NCI-H774 (cell line): ENCODE measurements at places on chromosomes 16 and 17.

DNA sequence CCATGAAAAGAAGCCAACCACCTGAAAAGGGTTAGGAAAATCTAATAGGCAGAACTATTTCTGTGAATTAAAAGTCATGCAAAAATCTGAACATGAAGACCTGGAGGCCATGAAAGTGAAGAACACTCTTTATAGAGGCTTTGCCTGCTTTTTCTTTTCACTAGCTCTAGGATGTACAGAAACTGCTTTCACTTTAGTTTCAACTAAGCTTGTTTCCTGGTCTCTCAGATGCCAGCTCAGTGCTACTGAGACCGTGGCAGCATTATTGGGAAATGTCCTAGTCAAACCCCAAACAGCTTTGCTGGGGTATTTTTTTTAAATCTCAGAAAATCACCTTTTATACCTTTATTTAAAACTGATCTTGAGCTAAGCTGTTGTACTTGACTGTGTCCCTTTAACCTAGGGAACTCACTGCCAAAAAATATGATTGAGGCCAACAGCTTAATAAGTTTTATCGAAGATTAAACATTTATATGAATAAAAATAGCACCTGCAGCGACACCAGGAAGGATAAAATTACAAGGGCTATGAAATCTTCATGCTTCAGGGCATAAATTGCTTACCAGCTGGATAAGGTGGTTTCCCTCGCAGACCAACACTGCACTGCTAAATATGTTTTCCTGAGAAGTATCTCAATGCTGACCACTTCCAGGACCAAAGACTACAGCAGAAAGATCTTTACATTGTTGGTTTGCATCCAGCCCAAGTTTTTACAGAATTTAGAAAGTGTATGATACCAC is 621.8 kb upstream of the ZFHX3 start:
- no peak for DNase-seq

GRCh38 chr17:36854982-36855381 is 82.3 kb upstream of the LHX1 start:
- no peak for DNase-seq

GRCh38 chr17:77640916-77641605 is 317.4 kb upstream of the TNRC6C start:
- DNase-seq = no peak

DNA sequence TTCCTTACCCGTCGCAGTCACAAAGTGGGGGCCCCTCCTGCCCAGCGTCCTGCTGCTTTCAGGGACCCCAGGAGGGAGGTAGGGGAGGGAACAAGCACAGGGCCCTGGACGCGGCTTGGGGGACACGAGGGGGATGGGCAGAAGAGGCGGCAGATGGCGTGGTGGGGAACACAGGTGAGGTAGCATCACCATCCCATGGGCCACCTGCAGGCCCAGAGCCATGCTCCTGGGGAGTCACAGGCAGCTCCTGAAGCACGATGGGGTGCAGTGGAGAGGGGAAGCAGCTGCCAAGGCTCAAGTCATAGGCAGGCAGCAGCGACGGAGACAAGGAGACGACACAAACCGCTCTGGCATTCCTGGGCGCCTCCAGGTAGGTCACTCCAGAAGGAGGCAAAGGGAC is 10.8 kb downstream of the UNKL start:
- no peak for DNase-seq

DNA sequence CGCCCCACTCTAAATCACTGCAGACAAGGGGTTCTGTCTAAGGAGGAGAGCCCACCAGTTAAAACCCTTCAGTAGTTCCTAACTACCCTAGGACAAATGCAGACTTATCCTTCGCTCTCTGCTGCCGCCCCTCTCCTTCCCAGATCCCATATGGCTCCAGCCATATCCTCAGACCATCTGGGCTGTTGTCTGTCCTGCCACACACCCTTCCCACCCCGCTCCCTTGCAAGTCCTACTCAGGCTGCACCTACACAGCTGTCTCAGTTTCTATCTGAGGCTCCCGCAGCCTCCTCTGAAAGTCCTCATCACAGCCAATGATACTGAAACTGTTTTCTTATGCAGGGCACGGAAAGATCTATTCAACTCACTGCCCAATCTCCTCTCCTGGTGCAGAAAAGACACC is 720 bp upstream of the BCKDK start:
- DNase-seq = no peak

DNA sequence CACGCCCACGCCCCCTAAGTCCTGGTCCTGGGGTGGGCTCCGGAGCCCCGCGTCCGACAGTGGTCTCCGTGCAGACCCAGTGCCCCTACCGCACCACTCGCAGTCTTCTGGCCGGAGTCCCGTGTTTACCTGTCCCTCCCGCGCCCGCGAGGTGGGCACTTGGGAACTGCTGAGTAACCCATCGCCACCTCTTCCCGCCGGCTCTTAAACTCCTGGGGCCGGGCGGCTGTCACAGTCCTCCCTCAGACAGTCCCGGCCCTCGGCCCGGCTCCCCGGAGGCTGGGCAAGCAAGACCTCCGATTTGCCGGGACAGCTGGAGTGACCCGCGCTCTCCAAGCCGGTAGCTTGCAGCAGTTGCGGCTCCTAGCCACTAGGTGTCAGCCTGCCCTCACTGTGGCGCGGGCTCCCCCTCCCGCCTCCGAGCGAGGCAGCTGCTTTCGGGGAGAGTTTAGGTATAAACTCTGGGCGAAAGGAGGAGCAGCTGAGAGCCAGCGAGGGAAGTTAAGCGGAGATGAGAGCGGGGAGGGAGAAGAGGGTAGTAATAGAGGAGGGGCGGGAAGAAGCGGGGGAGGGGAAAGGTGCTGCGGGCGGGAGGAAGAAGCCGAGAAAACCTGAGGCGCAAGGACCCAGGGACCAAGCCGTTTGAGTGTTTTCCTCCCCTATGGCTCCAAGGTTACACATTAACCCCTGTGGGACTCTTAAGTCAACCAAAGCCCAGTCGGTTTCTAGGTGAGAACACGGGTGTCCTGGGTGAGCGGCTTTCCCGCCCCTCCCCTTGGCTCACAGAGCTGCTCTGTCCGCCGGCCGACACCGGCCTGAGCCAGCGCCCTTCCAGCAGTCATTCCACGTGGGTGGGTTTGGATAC is 826 bp upstream of the TLCD1 start:
- peak; percentile 97 for DNase-seq

DNA sequence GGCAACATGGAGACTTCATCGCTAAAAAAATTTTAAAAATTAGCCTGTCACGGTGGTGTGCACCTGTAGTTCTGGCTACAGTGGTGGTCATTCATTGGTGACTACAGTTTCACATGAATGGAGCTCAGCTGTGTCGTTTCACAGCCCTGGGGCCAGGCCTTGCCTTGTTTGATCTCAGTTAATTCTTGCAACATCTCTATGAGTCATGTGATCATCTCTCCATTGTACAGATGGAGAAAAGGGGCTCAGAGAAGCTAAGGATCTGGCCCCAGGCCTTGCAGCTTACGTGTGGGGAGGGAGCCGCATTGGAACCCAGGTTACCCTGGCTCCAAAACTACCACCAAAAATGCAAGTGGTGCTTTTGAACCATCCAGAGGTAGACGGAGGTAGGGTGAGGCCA is 49.4 kb downstream of the GDE1 start:
- DNase-seq = no peak

GRCh38 chr17:44312396-44313104 is 4.1 kb downstream of the RUNDC3A start:
- DNase-seq = no peak

GRCh38 chr17:17119533-17119932 is 77.3 kb downstream of the MPRIP start:
- no peak for DNase-seq

DNA sequence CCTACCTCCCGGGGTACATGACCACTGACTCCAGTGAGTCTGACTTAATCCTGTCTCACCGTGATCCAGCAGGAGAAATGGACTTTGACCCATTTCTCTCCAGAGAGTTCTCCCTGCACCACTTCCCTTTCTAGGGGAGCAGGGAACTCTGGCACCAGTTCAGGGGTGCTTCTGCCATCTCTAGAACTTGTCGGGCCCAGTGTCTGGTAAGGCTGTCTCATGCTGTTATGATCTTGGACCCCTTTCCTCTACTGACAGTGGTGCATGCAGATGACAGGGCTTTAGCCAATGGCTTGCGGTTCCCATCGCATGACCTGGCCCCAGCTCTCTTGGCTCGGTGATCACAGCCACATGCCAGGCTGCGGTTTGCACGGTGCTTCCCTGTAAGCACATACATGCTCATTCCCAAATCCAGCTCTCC is 62.0 kb downstream of the SLC39A11 start:
- no peak for DNase-seq

DNA sequence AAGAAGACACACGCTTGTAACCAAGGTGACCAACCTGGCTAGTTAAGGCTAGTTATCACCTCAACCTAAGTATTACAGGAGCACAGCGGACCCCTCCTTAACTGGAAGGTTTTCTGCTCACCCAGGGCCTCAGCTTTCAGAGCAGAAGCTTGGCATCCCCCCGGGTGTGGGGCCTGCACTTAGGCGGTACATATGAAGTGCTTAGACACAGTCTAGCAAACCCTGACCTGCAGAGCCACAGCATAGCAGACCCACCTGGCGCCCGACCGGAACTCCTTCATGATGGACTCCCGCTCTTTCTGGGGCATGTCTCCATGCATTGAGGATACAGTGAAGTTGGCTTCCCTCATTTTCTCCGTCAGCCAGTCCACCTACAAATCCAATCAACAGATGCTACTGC is 9.8 kb downstream of the EIF4A3 start:
- DNase-seq = no peak

GRCh38 chr16:69503244-69503643 is 62.5 kb upstream of the NFAT5 start:
- DNase-seq = no peak

DNA sequence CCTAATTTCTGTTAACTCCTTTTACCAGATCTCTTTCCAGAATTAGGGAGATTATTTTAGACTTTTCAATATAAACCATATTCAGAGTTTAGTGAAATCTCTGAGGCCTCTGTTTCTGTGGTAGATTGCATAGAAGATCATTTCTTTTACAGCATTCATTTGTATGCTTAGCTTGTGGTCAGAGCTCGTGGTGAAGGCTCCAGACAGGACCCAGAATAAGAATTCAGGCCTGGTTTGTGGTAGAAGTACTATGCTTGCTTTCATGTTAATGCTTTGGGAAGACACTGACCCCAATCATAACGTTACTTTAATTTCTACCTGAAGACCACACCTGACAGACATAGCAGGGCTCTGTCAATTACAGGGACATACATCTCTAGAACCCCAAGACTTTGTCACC is 258.1 kb downstream of the FTO start:
- DNase-seq = no peak

GRCh38 chr17:74260525-74260850 is 13.5 kb upstream of the DNAI2 start:
- no peak for DNase-seq
